ENCODE measurements at places on chromosomes 7 and 10.

DNA sequence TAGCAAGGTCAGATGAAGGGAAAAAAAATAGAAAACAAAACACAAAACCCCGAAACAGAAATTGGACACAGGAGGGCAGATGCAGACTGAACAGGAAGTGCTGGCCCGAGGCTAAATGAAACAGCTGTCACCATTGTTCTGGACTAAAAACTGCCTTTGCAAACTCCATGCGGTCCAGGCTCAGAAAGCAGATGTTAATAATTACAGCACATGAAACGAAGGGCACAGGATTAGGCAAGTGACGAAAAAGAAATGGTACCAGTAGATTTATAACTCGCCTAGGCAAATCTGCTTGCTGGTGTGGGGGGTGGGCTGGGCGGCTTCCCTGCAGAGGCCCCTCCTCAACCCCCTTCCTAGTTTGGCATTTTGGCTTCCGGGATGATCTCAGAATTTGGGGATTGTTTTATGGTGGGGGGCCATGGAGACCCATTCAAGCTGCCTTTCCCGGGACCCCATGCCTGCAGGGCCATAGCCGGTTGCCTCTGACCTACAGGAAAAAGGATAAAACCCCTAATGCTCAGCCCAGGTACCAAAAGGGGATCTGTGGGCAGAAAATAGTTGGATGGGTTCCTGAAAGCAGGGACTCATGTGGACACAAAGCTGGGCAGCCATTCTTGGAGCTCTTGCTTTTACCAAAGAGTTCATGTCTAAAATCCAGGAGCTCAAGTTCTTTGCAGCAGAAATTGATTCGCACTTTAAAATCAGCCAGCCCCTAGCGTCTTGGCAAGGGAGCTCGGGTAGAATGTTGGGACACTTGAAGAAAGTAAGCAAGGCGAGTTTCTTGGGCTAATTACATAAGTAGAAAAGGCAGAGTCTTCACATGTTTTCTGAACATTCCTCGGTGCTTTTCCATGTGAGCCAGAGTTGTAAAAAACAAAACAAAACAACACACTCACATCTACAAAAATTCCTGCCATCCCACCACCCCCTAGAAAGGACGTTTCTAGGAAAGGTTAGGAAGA is 39.0 kb upstream of the EMX2 start:
- no peak for DNase-seq

GRCh38 chr7:26378016-26378415 is 86.4 kb downstream of the SNX10 start:
- DNase-seq: no peak

DNA sequence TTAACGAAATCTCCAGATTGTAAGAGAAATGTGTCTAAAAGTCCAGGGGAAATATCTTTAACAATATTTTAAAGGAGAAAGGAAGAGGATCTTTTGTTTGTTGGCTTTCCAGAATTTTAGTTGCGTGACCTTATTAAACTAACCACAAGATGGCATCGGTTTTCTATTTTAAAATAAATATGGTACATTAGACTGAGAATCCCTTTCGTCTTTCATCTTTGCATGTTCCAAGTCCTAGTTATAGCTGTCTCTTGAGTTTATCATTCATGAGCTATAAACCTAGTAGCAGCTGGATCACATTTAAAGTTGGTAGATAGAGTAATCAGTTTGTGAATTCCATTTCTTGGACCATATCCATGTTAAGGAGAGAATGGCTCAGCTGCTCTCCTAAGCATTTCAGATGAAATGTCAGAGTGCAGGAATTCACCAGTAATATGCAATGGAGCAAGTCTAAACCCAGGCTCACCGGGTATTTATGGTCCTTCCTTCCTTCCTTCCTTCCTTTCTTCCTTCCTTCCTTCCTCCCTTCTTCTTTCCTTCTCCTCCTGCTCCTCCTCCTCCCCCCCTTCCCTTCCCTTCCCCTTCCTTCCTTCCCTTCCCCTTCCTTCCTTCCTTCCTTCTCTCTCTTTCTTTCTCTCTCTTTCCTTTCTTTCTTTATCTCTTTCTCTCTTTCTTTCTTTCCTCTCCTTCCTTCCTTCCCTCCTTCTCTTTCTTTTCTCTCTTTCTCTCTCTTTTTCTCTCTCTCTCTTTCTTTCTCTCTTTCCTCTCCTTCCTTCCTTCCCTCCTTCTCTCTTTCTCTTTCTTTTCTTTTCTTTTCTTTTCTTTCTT is 57.8 kb upstream of the RAB18 start:
- DNase-seq: no peak

- DNase-seq: no peak
Observed at GRCh38 chr10:59434463-59435321, 72.3 kb upstream of the FAM13C start.

DNA sequence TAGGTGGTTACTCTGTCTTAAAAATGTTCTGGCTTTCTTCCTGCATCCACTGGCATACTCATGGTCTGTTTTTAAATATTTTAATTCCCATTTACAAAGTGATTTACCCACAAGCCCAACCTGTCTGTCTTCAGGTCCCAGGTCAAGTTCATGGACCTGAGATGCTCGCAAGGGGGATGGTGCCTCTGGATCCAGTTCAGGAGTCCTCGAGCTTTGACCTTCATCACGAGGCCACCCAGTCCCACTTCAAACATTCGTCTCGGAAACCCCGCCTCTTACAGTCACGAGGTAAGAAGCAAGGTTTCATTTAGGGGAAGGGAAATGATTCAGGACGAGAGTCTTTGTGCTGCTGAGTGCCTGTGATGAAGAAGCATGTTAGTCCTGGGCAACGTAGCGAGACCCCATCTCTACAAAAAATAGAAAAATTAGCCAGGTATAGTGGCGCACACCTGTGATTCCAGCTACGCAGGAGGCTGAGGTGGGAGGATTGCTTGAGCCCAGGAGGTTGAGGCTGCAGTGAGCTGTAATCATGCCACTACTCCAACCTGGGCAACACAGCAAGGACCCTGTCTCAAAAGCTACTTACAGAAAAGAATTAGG is 8.7 kb downstream of the ZKSCAN1 start:
- no peak for DNase-seq

DNA sequence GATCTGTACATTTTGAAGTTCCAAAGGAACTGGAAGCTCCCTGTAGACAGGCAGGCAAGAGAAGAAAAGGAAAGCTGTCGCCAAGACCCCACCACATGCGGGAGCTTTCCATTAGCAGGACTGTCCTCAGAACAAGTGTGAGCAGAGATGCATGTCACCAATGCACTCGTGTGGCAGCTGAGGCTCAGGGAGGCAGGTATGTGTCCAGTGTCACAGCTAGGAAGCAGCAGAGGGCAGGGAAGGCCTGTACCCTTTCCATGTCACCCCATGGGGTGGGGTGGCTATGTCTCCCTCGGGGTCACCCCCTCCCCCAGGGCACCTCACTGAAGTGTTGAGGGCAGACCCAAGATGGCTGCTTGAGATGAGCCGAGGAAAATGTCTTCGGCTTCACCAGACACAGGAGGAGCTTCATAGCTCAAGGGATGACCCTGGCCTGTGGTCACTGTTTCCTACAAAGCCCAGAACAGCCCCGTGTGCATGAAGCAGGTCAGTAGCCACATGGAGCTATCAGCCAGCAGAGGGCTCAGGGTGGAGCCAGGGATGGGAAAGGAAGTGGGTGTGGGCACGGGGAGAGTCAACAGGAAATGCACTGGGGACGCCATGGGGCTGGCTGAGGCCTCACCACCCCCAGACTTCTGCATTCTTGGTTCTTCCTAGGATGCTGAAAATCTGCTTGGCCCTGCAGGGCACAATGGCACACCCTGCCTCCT is 96.6 kb downstream of the FAM53B start:
- peak; percentile 48 for DNase-seq

DNA sequence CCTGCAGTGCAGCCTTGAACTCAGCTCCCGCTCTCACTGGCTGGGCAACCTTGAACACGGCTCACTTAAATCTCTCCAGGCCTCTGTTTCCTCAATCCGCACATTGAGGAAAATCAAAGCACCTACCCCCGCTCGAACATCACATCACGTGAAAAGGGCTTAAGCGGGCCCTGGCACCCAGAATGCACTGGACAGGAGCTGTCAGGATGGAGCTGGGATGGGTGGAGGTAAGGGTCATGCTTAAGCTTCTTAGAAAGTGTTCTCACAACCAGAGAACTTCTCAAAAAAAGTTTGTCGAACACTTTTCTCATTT is 55.7 kb upstream of the MGMT start:
- no peak for DNase-seq

DNA sequence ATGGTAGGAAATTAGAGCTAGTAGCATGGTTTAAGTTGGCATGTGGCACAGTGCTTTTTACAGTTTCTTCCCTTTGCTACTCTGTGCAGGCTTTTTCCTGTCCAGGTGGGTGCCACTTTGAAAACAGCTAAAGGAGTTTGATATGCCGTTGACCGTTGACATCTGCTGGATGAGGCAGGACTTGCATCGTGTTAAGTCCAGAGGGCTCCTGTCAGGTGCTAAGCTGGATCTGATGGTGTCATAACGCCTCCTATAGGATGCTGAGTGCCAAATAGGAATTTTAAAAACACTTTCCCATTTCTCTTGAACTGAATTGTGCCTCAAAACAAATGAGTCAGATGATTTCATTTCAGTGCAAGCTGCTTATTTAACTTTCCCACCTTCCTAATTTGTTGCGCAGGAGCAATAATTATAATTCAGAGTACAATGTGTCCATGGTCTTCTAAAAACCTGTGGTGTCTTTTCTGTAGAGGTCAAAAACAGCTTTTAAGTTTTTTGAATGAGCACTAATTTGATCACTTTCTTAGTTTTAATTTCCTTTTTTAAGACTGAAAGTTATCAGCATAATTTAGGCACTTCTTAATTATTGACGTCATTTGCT is 178.3 kb downstream of the CDCA7L start:
- no peak for DNase-seq

DNA sequence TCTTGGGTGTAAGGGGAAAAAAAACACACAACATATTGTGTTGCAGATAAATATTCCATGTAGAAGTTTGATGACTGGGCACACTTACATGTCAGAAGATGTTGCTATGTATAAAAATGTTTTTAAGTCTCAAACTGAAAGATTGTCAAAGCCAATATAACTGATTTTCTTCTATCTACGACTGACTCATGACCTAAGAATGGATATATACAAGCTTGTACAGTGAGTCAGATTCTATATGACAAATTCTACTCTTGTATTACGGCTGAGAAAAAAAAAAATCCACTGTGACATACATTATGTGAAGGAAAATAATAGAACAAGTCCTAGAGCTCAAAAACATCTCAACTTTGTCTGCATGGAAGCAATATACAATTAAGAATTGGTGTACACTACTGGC is 343.0 kb upstream of the PCDH15 start:
- DNase-seq: no peak

DNA sequence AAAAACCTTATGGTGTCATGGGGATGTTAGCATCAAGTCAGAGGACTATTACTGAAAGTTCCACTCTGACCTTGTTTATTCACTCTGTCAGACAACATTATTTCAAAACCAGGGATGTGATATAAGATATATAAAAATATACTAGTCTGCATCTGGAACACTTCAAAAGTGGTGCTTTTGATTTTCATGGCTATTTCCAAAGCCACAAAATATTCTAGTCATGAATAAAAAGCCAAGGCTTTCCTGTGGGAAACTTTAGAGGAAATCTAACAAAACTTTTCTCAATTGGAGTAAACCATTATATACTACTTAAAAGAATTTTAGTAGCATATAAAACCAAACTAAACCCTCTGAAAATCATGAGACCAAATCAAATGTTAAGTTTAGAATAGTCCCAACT is 205.2 kb downstream of the TMEM26 start:
- DNase-seq: no peak

GRCh38 chr10:50373821-50374501 is 122.6 kb upstream of the ASAH2 start:
- DNase-seq: no peak

- DNase-seq: no peak
Observed at GRCh38 chr7:76232698-76233097, 31.0 kb downstream of the SRRM3 start.

DNA sequence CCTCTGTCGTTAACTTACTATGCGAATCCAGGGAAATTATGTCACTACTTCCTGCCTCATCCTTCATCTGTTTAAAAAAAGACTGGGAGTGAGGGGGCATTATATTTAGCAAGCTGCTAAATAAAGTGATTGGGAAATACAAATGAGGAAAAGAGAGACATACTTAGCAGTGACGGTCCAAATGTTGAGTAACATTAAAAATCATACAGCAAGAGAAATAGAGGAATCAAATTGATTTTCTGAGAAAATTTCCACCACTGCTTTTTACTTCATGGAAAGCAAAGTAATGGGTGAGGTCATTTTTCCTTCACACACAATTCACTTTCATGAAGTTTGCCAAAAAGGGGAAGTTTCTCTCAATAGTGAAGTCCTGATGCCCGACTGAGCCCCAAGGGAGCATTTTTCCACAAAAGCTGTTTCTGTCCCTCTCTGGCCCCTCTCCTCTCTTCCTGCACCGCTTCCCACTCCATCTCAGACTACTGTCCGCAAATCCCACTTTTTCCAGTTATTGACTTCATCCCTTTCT is 61.9 kb upstream of the ADO start:
- DNase-seq: no peak

DNA sequence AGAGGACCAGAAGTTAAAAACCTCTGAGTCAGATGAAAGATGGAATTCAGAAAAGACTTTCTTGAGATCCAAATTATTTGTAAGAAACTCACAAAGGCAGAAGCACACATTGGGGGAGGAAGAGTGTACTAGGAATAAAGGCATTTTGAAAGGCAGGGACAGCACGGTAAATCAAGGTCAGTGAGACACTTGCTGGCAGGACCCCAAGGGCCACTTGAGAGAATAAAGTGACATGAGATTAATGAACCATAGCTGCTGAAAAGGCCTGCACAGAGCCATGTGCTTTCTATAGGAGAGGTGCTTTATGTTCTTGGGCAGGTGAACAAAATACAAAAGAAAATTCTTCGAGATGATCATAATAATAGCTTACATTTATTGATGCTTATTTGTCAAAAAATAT is 929.9 kb upstream of the MBL2 start:
- DNase-seq: no peak

- DNase-seq: no peak
Observed at GRCh38 chr7:155360495-155361345, 63.0 kb downstream of the INSIG1 start.

- no peak for DNase-seq
Observed at GRCh38 chr7:92781117-92781720, 55.2 kb downstream of the CDK6 start.

DNA sequence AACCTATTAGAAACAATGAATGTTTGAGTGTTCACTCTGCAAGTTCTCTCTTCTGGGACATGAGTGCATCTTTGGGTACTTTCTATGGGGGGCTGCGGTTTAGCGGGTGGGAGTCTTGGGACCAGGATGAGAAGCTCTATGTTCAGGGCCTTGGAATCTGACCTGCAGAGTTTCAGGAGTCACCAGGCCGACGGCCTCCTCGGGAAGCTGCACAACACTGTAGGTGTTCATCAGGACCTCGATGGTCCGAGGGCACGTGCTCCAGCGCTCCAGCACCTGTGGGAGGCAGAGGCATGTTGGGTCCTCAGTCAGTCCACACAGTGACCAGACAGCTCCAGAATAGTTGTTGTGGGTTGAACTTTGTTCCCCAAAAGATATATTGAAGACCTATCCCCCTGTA is 8.9 kb upstream of the GBX1 start:
- no peak for DNase-seq
